Activated gamma-delta T cell treated with anti-CD3 and anti-CD28 coated beads, Interleukin-2, amount 50 U/mL, for 16 hours (primary cell): ENCODE measurements at places on chromosomes 2 and 18.
A peak's percentile ranks its signal among the peaks of the same experiment; 100 is the strongest.

- no peak for DNase-seq
Observed at GRCh38 chr2:10984418-10985135, 72.8 kb downstream of the KCNF1 start.

GRCh38 chr2:120456867-120457266 lies 110.9 kb downstream of the INHBB start:
- DNase-seq = no peak

DNA sequence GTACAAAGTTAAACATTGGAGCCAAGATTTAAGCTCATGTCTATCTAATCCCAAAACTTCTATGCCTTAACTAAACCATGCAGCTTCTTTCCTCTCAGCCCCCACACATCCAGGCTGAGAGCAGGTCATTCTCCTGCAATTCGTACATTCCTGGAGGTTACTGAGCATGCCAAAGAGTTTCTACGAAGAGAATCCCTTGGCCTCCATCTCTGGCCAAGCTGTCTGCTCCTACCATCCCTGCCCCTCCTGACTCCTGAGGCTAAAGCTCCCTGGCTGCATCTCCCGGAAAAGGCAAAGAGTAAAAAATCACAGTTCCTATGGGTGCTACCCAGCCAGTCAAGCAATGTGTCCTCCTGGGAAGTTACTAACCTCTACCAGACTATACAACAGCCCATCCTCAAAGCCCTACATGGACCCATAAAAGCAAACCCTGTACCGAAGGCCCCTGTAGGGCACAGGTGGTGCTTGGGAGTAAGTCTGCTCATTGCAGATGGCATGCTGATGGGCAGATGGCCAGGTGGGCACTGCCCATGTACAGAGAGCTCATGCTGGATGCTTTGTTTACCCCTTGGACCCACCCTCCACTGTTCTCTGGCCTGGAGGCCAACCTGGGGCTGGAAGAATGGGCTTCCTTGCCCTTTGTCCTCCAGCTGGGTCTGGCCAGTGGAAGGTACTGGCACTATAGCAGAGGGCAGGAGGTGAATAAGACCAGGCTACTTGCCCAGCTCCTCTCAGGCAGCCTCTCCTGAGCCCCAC lies 99.5 kb downstream of the TTC32 start:
- DNase-seq = no peak

- DNase-seq = no peak
Observed at GRCh38 chr18:55310044-55310676, 277.8 kb downstream of the TCF4 start.

- DNase-seq = no peak
Observed at GRCh38 chr2:10193851-10194820, 71.6 kb downstream of the RRM2 start.

- no peak for DNase-seq
Observed at GRCh38 chr2:219991116-219991515, 363.7 kb downstream of the SLC4A3 start.

DNA sequence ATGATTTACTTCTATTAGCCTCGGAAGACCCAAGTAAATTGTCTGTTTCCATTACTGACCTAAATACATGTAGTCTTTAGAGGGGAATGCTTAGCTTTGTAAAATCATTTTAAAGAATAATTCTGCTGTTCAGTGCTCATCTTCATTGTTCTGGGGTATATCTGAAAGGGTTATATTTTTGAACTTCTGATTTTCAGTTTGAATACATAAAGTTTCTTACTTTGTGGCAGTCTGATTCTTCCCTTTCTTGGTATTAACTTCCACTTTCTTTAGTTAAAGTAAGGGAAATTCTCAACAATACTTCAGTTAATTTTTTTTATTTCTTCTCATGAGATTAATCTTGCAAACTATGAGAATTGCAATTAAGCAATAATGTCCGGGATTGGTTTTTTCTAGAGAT lies 148.4 kb downstream of the DOCK10 start:
- DNase-seq = no peak

GRCh38 chr2:4291430-4291829 lies 588.1 kb downstream of the DCDC2C start:
- no peak for DNase-seq

DNA sequence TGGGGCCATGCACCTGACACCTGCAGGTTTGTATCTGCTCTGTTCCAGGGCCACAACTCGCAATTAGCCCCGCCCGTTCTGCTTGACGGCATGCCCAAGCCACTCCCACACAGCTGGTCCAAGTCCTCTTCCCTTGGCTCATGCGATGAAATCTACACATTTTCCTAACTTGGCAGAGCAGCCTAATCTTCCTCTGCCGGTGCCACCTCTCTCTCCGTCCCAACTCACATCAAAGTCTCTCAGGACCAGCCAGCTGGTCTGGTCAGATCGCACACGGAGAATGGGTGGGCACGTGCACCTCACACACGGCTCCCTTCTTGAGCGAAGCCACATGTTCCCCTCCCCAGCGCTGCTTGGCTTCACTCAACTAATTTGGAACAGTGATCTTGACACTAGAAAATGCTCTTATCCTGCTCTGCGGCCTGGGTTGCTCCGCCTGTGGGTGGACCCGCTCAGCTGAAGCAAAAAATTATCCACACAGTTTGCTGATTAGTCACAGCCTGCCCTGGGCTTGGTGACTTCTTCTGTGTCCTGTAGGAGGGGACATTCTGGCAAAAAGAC lies 176.7 kb downstream of the NRP2 start:
- DNase-seq = no peak

DNA sequence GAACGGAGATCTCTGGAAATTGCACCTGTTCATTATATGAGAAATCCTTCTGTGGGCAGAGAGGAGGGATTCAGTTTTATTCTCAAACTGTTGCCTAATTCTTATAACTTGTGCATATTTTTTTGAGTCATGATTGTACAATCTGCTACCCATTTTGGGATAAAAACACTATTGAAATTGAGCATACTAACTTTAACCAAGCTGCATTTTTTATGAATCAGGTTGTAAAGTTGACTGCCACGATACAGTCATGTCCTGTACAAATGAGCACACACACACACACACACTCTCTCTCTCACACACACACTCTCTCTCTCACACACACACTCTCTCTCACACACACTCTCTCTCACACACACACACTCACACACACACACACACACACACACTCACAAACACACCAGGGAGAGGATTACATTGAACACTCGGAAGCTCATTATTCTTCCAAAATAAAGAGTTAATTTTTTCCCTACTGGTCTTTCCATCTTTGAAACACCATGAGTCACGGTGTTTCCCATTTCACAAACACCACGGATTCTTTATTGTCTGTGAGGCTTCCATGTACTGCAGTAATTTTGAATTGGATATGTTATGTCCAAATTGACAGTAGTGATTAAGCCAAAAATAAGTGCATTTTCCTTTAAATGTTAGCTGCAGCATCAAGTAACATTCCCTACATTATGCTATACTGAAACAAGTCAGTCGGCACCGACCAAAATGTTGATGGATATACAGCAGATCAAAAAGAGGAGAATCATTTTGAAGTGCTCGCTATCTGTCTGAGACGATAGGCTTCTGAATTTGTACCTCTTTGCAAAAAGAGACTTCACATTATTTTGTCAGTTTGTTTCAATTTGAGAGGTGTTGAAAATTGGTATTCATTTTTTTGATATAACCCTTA lies 216.9 kb downstream of the ARHGAP15 start:
- no peak for DNase-seq

DNA sequence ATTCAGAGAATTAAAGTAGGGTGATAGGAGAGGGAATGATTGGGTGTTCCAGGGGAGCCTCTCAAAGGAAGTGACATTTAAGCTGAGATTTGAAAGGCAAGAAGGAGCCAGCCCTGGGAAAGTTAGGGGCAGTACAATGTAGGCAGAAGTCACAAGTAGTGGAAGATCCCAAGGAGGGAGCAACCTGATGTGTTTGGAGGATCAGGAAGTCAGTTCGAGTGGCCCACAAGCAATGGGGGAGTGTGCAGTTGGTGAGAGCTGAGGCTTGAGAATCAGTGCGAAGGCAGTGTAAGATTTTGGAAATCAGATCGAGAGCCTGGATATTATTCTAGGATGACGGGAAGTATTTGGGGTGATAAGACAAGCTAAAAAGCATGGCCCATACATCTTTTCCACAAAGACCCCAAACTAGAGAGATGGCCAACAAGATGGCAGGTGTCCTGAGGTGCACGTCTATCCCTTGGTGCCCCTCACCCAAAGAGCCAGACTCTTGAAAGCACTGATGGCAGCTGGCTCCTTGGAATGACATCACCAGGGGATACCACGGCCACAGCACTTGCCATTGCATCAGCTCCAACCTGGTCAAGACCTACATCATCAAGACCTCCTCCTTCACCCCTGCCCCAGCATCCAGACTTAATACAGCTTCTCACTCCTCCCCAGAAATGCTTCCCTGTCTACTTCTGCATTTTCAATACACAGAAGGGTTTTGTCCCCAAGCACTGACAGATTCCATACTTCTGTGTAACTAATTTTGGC lies 127.3 kb downstream of the BCL2 start:
- no peak for DNase-seq

DNA sequence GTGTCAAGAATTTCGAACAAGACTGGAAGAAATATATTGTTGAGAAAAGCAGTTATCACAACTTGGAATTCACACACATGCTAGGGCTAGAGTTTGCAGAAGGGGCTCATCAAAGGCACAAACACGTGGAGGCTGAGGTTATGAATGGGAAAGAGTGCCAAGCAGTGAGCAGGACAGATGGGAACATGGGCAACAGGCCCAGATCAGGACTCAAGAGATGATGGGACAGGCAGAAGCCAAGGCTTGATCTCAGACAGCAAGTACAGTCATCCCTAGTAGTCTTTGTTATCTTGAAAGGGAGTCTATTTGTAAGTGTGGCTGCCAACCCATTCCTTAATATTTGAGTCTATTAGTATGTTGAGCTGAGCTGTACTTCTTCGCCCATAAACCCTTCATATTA lies 22.2 kb upstream of the EPC2 start:
- DNase-seq = no peak

- no peak for DNase-seq
Observed at GRCh38 chr2:69789772-69790600, 39.5 kb upstream of the GMCL1 start.

DNA sequence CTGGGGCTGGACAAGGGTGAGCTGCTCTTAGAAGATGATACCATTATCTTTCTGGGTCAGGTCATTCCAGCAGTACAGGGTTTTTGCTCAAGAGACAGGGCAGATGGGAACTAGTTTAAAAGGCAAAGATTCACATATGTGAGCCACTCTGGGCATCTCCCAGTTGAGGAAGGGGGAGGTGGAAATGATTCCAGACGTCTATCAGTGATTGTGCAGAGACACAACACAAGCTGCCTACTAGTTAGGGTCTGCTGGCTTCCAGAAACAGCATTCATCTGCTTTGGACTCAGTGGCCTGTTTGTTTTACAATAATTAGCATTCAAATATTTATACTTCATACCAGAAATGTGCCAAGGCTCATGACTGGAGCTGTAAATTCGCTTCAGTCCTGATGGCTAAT lies 32.3 kb downstream of the ST6GAL2 start:
- no peak for DNase-seq

GRCh38 chr2:37323781-37324535 lies 675 bp downstream of the PRKD3 start:
- DNase-seq = peak; percentile 18

- no peak for DNase-seq
Observed at GRCh38 chr18:23541349-23542093, 38.2 kb downstream of the RMC1 start.

GRCh38 chr18:3547891-3548615 lies 98.1 kb downstream of the TGIF1 start:
- no peak for DNase-seq

- no peak for DNase-seq
Observed at GRCh38 chr2:190578158-190579057, 43.9 kb upstream of the NEMP2 start.

- DNase-seq = no peak
Observed at GRCh38 chr2:84958135-84959059, 12.6 kb upstream of the KCMF1 start.

DNA sequence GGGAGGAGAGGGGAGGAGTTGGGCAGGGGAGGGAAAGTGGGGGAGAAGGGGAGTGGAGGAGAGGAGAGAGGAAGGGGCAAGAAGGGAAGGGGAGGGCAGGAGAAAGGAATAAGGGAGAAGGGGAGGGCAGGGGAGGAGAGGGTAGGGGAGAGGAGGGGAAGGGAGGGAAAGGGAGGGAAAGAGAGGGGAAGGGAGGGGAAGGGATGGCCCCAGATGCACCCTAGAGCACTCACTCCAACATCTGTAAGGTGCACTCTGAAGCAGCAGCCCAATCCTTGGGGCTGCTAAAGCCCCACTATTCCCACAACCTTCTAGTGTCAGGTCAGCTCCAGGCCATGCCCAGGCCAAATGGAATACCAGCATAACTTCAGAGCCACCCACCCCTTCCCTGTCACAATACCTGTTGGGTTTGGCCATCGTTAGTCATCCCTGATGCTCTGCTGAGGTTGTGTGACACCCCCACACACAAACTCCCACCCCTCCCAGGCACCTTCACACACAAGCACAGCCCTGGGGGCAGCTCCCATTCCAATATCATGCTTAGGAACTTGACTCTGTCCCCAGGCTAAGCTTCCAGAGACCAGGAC lies 55.7 kb upstream of the PKDCC start:
- no peak for DNase-seq

DNA sequence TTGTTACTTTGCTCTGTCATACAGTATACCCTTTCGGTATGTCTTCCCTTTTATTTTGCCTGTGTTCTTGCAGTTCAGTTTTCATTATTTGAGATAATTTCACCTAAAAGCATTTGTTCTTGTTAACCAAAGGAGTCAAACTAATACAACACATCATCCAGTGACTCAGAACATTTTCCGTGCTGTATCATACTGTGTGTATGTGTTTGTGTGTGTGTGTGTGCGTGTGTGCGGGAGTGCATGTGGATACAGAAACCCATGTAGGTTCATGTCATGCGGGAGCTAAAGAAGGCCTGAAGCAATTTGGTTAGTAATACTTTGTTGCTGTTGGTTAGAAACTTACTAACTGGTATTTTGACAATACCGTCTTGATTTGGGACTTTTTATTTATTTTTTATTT lies 60.0 kb downstream of the CEP192 start:
- no peak for DNase-seq

GRCh38 chr18:9410515-9410914 lies 64.8 kb upstream of the RALBP1 start:
- no peak for DNase-seq

DNA sequence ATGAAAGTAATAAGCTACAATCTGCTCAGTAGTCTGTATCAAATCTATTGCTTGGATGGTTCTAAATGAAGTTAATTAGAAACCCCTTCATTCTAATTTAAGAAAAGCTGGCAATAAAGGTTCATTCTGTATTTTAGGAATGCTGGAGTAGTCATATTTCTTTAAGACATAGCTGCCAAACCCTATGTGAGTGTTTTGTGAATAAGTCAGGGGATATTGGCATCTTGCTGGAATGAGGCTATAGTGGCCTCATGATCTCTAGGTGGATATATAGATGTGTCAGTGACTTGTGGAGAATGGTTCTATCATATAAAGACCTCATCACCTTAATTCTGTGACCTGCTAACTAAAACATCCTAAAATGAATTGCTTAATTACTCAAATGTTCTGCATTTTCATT lies 196.3 kb downstream of the PDE1A start:
- no peak for DNase-seq
